Liver (tissue), 10 donors: ENCODE measurements at places on chromosomes 2 and 18. TPM values are rescaled to one million over a fixed set of nuclear protein-coding genes. Genes with fewer than 3 reads are reported as not detected.

Gene LOXL3
- 1.6 TPM for total RNA-seq

Gene TTN
- 0.28 TPM for total RNA-seq

Gene ALPI
- total RNA-seq: not detected

Gene EPC2
- total RNA-seq: 17.7 TPM

- no peaks in the 10 kb centered on the region for H3K4me1 ChIP-seq
- no peaks in the 10 kb centered on the region for H3K36me3 ChIP-seq
- no peaks in the 10 kb centered on the region for H3K27me3 ChIP-seq
- no peak for DNase-seq
- H3K4me3 ChIP-seq: no peak overlapping the region
- no peak overlapping the region for H3K27ac ChIP-seq
Measured at GRCh38 chr2:57806449-57806968, 240.1 kb upstream of the VRK2 start.

- H3K27me3 ChIP-seq: no peaks in the 10 kb centered on the region
- no peaks in the 10 kb centered on the region for H3K36me3 ChIP-seq
- no peak for DNase-seq
Measured at GRCh38 chr18:59249199-59249774, 24.0 kb downstream of the RAX start.

DNA sequence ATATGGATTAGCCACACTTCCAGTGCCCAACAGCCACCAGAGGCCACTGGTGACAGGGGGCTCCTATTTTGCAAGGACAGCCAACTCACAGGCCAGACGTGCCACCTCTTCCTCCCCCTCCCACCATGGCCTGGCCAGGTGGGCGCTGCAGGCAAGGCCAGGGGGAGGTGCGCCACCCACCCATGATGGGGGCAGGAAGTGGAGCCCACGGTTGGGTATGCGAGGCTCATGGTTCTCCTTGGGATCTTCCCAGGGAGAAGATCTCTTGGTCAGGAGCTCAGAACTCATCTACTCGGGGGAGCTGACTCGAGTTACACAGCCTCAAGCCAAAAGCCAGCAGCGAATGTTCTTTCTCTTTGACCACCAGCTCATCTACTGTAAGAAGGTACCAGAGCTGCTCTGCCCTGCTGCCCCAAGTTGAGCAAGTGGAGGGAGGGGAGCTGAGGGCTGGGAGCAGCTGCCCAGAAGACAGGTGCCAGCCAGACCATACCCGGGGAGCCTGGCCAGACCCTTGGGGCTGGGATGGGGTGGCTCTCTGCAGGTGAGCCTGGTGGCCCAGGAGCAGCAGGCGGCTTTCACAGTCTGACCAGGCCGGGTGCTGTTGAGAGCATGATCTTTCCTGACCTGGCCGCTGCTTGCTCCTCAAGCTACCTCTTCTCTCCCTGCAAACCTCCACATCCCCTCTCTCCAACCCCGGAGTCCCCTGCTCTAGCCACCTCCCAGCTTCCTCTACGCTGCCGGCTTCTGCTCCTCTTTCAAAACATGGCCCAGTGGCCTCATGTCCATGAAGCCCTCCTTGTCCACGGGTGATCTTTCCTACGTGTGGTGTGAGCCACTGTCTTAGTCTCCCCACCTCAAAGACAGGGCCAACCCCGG lies 49.8 kb downstream of the FAM168B start:
- no peak overlapping the region for H3K27ac ChIP-seq
- no peak overlapping the region for H3K4me3 ChIP-seq
- no peaks in the 10 kb centered on the region for H3K27me3 ChIP-seq
- peaks cover 17% of the 10 kb centered on the region for H3K36me3 ChIP-seq

GRCh38 chr2:240461471-240462072 lies 26.1 kb downstream of the GPC1 start:
- no peaks in the 10 kb centered on the region for H3K4me1 ChIP-seq
- no peak for DNase-seq
- H3K36me3 ChIP-seq: peaks cover 8% of the 10 kb centered on the region
- H3K27ac ChIP-seq: no peak overlapping the region

GRCh38 chr18:27501671-27502070 lies 316.6 kb upstream of the CHST9 start:
- no peaks in the 10 kb centered on the region for H3K36me3 ChIP-seq
- no peaks in the 10 kb centered on the region for H3K4me1 ChIP-seq
- DNase-seq: no peak
- H3K27me3 ChIP-seq: peaks cover 4% of the 10 kb centered on the region
- H3K4me3 ChIP-seq: no peak overlapping the region

DNA sequence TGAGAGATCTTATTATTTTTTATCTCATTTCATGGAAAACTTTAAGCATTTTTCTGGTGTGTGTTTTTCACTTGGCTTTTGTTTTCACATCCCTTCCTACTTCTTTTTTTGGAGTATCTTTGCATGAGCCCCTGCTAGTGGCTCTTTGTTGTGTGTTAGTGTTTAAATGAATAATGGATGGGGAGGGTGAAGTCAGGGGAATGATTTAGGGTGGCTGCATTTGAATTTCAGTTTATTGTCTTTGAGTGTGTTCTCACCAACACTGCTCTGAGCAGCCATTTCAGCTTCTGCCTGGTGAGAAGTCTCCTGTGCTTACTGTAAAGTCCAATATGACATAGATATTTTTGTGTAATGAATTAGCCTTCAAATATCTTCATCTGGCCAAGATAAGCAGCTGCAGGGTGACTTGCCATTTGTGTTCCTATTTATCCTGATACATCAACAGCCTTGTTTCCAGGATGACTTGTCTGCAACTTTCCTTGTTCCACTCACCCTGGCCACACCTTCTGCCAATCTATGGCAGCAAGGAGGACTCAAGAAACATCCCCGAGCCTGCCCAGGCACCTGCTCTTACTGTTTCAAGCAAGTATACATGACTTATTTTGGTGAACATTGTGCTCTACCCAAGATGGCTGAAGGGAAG lies 182.6 kb downstream of the PDE11A start:
- no peaks in the 10 kb centered on the region for H3K36me3 ChIP-seq
- DNase-seq: no peak
- H3K4me1 ChIP-seq: peaks cover 12% of the 10 kb centered on the region

DNA sequence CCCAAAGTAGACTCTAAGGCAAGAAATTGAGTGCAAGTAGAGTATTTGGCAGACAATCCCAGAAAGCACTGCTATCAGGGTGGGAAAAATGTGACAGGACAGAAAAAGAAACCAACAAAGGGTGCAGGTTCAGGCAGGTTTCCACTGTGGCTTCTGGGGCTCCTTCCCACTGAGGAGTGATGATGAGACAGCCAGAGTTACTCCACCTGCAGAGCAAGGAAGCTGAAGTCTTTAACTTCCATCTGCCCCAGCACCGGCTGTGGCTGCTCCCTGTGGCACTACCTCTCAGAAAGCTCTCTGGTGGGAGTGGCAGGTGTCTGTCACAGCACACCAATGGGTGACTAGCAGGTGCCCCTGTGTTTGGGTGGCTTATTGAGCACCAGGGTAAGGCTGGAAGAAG lies 37.6 kb upstream of the ACKR3 start:
- no peak overlapping the region for H3K4me3 ChIP-seq
- H3K27ac ChIP-seq: no peak overlapping the region
- H3K4me1 ChIP-seq: no peaks in the 10 kb centered on the region
- no peaks in the 10 kb centered on the region for H3K27me3 ChIP-seq
- no peak for DNase-seq
- H3K36me3 ChIP-seq: no peaks in the 10 kb centered on the region

DNA sequence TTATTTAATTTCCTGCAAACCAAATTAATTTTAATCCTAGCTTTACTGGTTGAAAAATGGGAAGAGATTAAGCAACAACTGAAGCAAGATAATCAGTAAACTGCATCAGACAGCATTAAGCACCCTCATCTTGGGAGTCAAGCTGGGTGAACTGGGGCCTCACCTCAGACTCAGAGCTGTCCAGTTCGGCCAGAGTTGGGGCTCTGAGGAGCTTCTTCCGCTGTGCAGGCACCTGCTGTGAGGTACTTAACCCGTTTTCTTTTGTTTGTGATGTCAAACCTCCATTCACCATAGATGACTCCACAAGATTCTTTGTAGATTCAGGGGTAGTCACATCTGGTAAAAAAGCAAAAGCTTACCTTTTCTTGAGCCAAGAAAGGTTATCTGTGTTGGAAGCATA lies 71.8 kb downstream of the PRELID3A start:
- DNase-seq: no peak
- no peak overlapping the region for H3K27ac ChIP-seq
- H3K36me3 ChIP-seq: peaks cover 2% of the 10 kb centered on the region

DNA sequence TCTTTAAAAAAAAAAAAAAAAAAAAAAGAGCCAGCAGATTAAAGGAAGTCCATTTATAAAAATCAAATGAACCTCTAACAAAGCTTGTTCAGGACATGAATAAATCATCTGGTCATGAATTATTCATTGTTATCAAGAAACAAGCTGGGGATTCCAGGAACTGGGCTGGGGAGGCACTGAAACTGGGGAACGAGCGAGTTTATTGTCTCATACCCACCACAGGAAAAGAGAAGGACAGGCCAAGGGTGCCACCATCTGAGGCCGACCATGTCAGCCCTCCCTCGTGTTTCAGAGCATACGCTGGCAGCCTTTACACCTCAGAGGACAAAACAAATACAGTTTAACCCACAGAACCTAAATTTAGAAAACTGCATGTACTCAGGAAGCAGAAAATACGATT lies 164.2 kb downstream of the VWC2L start:
- no peaks in the 10 kb centered on the region for H3K36me3 ChIP-seq
- peaks cover 5% of the 10 kb centered on the region for H3K27me3 ChIP-seq
- H3K27ac ChIP-seq: no peak overlapping the region
